ENCODE measurements at places on chromosomes 4 and X. TPM values are rescaled to one million over a fixed set of nuclear protein-coding genes. Genes with fewer than 3 reads are reported as not detected.

GRCh38 chrX:151155234-151155633, 21.1 kb upstream of the GPR50 start:
- no peak for ATAC-seq

- ATAC-seq = no peak
Measured at GRCh38 chr4:185480016-185480732, 8.6 kb upstream of the CCDC110 start.

DNA sequence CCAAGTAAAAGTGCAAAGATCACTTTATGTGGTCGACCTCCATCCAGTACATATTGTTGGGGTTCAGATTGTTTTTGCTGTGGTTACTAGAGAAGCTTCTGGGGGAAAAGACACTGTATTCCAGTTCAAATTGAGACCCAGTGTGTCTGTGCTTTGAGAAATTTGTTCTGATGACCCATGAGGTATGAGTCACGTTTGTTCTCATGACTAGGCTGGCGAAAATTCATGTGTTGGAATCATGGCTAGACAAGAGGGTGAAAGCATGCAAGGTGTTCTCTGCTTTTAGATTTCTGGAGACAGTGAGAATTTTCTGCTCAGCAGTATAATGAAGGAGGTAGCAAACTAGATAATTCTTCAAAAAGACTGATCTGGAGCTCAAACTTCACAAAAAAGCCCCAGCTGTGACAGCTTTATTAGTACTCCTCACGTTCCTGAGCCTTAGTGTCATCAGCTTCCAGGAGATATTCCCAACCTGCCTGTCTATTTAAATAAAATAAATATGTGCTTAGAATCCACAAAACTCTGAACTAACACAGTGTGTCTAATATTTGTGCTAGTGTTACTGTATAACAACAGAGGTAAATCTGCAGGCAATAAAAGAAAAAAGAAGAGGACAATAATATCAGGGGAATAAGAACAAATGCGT, 24.4 kb upstream of the FAM47B start:
- no peak for ATAC-seq

GRCh38 chr4:1402021-1402515, 4.2 kb downstream of the NKX1-1 start:
- no peak for ATAC-seq

The MAGEA6 gene
- total RNA-seq = not detected

The EGF gene
- 0.24 TPM for total RNA-seq

The SUPT20HL1 gene
- total RNA-seq = not detected

DNA sequence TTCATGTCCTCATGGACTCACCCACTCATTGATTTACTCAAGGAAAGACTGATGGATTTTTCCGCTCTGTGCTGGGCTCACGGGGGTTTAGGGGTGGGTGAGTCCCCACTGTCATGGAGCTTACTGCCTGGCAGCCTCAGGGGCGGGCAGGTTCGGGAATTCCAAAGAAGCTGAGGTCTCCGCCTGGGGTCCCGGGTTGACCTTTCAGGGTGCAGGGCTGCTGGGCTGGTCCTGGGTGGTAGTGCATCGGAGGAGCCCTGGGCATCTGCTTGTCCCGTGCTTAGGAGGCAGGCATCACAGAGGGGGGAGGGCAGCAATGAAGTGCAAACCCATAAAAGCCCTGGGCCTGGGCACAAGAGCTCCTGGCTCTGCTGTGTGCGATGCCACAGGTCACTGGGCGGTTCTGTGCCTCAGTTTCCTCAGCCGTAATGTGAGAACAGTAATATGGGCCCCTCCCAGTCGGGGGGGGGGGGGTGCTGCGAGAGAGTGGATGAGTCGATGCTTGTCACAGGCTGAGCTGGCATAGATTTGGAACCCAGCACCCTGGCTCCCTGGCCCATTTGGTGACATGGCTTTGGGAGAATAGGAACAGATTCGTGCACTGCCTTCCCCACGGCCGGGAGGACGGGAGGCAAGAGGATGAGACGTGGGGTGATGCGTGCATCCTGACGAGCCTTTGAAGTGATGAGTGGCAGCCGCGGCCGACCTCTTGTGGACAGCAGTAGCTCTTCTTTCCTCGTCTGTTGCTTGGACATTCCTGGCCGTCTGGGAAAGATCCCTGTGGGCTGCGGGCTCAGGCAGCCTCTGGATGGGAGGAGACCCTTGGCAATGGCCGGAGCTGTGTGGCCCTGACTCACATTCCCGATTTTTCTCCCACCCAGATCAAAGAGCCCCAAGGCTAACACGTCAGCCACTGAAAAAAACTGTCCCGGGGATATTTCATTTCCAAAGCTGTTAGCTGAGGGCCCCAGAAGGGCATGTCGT, 42.0 kb downstream of the PSAPL1 start:
- no peak for ATAC-seq

- ATAC-seq = no peak
Measured at GRCh38 chr4:114677346-114677979, 78.9 kb downstream of the UGT8 start.

The G3BP2 gene
- 47.2 TPM for total RNA-seq

The CXCL8 gene
- 3.2 TPM for total RNA-seq

The FGF13 gene
- 0.40 TPM for total RNA-seq

DNA sequence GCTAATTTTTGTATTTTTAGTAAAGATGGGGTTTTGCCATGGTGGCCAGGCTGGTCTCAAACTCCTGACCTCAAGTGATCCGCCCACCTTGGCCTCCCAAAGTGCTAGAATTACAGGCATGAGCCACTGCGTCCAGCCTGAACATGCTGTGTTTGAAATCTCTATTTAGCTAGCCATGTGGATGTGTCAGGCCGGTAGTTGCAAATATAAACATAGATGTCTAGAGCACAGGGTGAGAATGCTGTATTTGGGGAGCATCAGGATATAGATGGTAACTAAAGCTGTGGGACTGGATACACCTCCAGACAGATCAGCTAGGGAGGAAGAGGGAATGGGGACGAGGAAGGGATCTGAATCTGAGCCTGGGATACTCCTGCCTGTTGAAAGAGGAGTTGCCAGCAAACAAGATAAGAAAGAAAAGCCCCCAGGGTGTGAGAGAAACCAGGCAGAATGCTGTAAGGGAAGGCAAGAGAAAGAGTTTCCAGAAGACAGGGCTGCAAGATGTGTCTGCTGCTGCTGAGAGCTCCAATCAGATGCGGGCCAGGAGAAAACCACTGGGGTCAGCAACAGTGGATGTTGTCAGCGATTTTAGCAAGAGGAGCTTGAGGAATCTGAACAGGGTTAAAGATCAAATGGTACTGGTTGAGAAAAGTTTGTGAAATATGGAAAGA, 177.4 kb downstream of the PALLD start:
- ATAC-seq = no peak

The TMEM156 gene
- 0.16 TPM for total RNA-seq

The MID1 gene
- total RNA-seq = 18.3 TPM
